ENCODE measurements at places on chromosomes 7 and 10. TPM values are rescaled to one million over a fixed set of nuclear protein-coding genes. Genes with fewer than 3 reads are reported as not detected.

Gene HOXA9
- not detected for total RNA-seq

Gene AASS
- 0.52 TPM for total RNA-seq

Gene AIFM2
- 7.5 TPM for total RNA-seq

DNA sequence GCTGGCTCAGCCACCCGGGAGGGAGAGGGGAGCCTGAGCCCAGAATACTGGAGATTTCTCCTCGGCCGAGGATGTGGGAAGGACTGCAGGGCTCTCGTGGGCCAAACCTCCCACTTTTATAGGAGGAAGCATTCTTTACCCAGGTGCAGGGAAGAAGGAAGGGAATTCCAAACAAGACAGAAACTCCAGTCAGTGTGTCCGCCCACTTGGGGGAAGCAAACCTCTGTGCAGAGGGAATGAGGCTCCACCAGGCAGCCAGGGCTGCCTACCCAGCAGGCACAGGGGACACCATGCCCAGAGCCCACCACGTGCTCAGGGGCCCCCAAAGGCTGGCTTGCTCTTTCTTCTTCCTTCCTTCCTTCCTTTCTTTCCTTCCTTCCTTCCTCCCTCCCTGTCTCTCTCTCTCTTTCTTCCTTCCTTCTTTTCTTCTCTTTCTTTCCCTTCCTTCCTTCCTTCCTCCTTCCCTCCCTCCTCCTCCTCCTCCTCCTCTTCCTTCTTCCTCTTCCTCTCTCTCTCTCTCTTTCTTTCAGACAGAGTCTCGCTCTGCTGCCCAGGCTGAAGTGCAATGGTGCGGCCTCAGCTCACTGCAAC, 15.4 kb upstream of the FZD9 start:
- DNase-seq, result no peak

- no peak for DNase-seq
These were observed 172.0 kb upstream of the NOBOX start for GRCh38 chr7:144575456-144575855.

DNA sequence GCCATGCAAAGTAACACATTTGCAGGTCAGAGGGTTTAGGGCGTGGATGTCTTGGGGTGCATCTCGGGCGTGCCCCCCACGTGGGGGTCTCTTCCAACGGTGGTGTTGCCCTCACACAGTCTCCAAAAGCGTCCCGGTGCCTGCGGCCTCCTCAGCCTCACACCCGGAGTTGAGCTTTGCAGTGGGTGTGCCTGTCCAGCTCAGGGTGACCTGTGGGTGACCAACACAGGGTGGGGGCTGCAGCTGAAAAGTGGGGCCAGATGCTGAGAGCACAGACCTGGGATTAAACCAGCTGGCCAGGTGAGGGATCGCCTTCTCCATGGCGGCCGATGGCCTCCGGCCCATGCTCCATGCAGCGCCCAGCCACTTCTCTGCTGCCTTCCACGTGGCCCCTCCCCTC, 63.1 kb downstream of the PWWP2B start:
- no peak for DNase-seq

Data from activated CD8-positive, alpha-beta T cell treated with anti-CD3 and anti-CD28 coated beads, Interleukin-2, amount 10 ng/mL, durations not matched to agents 7 days and 5 days (primary cell).